ENCODE measurements at places on chromosomes 6 and 20.

GRCh38 chr20:51966296-51966971, 164.1 kb upstream of the SALL4 start:
- DNase-seq, result peak; percentile 89

DNA sequence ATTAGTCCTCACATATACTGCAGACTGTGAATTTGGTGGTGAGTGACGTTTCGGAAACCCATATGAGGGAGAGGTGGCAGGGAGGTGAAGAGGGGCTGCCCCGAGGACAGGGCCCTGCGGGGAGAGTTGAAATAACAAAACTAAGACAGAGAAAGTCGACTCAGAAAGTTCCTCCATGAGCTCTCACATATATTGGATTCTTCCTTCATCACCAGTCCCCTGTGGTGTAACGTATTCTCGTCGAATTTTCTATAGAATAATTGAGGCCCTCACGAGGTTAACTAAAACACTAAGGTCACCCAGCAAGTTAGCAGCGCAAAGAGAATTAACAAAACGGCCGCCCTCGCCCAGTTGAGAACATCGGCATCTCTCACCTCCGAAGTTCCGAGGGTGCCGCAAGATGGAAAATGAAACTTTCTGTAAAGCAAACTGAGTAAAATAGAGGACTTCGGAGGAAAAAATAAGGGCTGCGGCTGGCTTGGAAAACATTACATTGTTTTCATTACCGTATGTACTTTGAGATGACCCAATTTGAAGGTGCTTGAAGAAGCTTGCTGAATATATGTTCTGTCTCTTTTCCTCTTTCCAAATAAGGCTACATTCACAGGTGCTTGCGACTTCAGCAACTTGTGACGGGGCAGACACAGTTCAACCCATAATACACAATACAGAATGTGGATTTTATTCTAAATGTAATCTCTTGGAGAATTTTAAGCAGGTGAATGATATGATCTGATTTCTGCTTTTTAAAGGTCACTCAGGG, 490.9 kb upstream of the JARID2 start:
- DNase-seq, result no peak

DNA sequence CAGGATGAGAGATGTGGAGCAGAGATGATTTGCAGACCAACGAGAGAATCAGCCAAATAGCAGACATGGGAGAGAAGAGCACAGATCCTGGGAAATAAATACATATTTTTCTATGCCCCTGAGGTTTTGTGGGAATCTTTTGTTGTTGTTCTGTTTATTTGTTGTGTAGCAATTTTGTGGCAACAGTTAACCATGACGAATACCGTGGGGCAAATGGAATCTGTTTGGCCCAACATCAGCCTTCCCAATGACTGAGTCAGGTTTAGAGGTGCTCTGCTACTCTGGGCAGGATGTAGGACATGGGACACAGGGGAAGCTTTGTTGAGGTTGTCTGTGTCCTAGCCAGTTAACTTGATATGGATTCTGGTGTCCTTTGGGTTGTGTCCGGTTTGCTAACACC, 7.9 kb upstream of the SLC2A10 start:
- no peak for DNase-seq

DNA sequence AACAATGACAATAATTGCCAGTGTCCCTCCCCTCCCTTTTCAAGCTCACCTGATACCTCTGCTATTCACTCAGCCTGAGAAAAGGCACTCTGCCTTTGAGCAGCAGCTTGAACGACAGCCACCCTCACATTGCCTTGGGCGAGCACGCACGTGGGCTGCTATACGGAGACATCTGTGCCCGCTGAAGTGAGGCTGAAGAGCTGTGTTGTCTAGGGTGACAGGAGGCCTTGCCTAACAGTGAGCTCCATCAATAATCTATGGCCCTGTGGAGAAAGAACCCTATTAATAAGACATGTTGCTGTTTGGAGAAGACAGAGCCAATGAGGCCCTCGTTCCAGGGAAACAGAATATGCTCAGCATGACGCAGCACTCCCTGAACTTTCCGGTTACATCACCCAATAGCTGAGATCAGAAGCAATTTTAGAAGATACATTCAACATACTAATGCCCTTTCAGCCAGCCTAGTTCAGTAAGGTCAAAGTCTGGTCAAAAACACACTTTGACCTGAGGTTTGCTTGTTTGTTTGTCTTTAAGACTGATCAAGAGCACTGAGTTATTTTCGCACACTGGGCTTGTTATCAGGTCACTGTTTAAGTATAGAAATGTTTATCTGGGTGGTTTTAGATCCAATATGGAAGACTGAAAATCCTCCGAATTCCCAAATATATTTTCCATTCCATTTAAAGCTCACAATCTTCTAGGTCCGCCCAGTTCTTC, 30.6 kb downstream of the RBM24 start:
- DNase-seq, result peak; percentile 18

DNA sequence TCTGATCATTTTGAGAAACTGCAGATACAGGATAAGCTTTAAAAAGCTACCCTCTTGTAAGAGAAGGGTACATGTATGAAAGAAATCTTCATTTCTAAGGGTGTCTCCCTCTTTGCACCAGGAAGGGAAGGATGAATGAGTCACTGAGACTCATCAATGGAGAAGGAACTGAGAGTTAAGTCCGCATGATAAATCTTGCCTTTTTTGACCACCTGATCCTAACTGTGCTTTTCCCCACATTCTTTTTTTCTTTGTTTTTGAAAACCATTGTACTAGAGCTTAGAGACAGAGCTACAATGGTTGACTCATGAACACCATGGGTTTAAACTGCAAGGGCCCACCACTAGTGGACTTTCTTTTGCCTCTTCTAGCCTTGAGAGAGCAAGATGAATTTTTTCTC, 353.0 kb upstream of the RGS17 start:
- DNase-seq, result no peak

GRCh38 chr20:611047-611842, 1.1 kb upstream of the TCF15 start:
- DNase-seq, result no peak

DNA sequence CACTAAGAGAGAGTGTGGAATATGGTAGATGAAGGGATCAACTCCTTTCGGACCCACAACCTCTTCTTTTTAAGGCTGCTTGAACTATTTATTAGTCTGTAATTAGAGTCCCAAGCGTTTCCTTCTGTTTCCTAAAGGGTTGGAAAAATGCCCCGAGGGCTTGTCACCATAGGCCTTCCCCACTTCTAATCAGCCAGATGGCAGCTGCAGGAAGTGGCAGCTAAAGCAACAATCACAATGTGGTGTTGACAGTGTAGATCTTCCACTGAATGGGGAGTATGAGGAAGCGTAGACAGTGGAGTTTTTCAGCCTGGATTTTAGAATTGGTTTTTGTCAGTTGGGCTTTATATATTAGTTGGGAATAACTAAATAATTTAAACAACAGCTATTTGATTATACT, 40.6 kb downstream of the SLC35D3 start:
- DNase-seq, result no peak

GRCh38 chr20:44092551-44093248, 94.3 kb downstream of the JPH2 start:
- no peak for DNase-seq

- no peak for DNase-seq
Observed at GRCh38 chr20:21569586-21569985, 55.7 kb upstream of the NKX2-2 start.

GRCh38 chr6:105804424-105804823, 281.7 kb upstream of the PRDM1 start:
- DNase-seq, result no peak

DNA sequence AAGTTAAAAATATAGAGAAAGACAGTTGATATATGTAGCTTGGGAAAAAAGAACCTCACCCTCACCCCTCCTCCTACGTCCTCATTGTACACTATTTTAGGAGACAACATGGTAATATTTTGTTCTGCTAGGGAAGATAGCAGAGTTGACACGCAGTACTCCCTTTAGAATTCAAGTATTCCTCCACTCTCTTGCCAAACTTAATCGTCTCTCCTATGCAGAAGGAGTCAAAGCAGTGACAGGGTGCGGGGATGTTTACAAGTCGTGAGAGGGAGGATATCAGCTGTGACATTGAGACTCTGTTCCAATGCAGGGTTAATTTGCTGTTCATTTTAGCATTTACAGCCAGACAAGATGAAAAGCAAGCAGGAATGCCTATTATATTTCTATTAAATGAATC, 97.5 kb downstream of the SOBP start:
- DNase-seq, result no peak

- DNase-seq, result no peak
Observed at GRCh38 chr6:53089948-53090347, 24.7 kb downstream of the FBXO9 start.

- no peak for DNase-seq
Observed at GRCh38 chr6:35018182-35018519, 123.0 kb downstream of the TCP11 start.

DNA sequence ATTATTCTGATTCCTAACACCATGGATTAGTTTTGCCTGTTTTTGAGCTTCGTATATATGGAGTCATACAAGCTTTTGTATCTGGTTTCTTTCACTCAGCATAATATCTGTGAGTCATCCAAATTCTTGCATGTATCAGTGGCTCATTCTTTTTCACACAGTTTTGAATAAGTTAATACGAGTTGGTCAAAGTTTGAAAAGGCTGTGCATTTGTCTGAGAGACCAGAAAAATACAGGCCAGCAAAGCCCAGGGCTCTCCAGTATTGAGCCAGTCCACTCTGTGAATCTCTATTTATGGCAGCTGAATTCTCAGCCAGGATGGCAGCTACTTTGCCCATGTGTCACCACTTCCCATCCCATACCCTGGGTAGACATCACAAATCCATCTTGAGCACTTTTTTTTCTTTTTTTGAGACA, 7.2 kb upstream of the CHMP4B start:
- no peak for DNase-seq

DNA sequence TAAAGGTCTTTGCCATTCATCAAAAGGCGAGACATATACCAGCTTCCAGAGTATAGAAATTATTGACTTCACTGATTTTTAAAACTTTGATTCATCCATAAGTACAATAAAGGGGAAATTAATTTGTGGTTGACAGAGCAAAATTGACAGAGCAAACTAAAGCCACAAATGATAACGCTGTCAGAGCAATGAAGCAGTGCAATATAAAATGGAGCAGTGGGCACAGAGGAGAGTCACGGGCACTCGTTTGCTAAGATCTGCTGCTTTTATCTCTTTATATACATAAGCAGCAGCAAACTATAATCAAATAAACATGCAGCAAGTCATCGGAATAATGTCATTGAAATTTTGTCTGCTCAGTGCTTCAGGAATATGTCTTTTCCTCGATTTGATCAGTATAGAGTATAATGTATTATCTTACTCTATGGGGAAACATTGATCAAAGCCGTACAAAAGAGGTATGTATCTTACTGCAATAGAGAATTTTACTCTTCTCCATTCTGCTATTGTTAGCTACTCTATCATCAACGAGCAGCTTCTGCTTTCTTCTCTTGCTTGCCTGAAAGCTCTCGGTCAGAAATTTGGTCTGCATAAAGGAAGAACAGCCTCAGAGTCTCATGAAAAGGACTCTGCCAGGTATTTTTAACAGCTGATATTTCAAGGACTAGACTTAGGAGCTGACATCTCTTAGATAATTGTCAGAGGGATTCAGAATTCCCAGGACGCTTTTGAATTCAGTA, 546.0 kb upstream of the ARID1B start:
- DNase-seq, result no peak

GRCh38 chr20:1706079-1706478, 48.5 kb upstream of the SIRPG start:
- DNase-seq, result no peak

- no peak for DNase-seq
Observed at GRCh38 chr6:79079561-79080041, 1.5 kb upstream of the PHIP start.

DNA sequence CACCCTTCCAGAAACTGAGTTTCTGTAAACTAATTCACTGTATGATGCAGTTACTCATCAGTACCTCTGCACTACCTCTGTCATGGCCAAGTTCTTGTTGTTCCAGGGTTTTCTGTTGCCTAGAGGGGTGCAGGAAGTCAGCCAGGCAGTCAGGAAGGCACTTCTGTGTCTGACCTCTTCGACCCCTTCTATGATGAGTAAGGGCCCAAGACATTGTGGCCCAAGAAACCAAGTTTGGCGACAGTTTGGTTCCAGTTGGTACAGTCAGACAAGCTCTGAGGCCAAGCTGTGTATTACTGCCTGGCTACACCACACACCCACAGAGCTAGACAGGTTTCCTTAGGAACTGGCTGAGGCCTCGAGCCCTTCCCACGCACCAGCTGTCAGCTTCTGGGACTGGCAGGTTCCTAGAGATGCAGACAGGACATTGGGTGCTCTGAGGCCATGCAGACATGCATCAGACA, 41.2 kb downstream of the TRAF3IP2 start:
- DNase-seq, result no peak
